ENCODE measurements at places on chromosomes 6 and 20.

DNA sequence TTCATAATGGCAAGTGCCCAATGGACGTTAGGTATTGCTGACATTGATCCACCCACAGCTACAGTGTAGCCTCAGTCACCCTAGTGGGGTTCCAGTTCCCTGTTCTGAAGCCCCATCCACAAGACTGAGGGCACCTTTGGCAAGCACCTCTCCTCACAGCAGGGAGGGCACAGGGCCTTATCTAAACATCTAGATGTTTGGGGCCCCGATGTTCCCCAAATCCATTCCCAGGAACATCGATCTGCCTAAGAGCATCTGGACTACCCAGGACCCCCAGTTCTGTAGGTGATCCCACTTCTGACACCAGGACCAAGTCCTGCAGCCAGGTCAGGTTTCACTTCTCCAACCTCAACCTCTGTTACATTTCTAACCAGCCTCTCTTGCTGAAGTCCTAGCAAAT is 10.6 kb downstream of the APCDD1L start:
- no peak for DNase-seq

- no peak for DNase-seq
Measured at GRCh38 chr6:73078908-73079610, 146.2 kb downstream of the KHDC1L start.

DNA sequence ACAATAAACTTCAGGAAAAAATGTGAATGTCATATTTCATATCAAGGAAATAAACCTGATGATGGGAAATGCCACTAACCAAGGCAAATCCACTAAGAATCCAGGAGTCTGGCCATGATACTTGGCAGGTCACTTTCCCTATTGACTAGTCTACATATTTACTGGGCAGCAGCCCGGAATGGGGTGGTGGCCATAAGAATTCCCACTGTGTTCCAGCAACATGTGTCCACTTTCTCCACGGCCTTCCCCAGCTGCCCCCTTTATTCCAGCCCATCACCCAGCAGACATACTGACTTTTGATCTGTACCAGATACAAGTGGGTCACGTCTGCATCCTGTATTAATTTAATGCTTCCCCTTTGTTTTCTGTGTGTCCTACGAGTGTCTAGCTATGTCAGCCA is 234.5 kb upstream of the PRDM1 start:
- no peak for DNase-seq

DNA sequence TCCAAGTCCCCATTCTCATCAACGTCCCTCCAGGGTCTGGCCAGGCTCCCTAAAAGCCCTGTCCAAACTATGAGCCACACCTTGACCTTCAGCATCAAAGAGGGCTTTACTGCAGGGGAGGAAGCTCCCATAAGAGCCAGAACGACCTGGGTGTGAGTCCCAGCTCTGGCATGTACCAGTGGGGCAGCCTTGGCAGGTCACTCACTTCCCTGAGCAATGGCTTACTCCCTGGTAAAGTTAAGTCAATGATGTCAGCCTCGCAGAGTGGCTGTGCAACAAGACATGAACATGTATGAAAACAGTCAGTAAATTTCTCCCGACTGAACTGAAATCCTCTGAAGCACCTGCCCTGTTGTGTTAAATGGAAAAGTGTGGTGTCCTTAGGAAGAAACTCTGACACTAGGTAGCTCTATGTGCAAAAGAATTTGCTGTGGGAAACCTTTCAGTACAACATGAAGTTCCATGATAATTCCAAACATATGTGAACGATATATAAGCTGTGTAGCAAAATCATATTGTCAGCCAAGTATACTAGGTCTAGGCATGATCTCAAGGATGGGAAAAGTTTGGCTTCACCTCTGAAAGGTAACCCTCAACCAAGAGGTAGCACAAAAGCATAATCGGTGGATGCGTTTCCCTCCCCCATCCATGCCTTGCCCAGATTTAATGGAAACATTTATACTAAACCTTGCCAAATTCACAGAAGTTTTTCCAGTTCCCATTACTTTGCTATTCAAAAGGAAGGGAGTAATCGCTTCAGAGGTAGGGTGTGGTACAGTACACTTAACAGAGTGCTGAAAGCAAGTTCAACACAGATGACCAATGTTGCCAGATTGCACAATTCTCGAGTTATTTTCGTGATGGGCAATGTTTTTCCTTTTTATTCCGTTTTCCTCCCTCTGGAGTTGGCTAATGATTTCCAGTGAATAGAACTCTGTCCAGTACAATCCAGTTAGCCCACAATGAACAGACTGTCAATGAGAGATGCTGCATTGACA is 49.0 kb upstream of the RANBP9 start:
- no peak for DNase-seq

DNA sequence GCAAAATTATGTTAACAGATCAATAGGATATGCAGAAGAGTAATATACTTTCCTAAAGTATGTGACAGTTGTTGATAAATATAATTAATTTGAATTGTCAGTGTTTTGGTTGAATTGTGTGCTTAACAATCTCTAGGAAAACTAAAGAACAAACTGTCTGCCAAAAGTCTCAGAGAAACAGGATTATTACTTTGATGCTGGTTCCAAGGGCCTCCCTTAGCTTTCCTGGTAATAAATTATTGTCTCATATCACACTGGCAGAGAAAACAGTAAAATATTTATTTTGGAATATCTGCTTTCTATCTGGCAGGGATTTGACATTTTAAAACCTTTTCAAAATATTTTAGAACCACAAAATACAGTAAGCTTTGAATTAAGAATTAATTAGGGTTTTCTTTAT is 40.1 kb upstream of the CARMIL1 start:
- no peak for DNase-seq

GRCh38 chr20:10659651-10660601 is 13.9 kb downstream of the JAG1 start:
- DNase-seq = no peak

DNA sequence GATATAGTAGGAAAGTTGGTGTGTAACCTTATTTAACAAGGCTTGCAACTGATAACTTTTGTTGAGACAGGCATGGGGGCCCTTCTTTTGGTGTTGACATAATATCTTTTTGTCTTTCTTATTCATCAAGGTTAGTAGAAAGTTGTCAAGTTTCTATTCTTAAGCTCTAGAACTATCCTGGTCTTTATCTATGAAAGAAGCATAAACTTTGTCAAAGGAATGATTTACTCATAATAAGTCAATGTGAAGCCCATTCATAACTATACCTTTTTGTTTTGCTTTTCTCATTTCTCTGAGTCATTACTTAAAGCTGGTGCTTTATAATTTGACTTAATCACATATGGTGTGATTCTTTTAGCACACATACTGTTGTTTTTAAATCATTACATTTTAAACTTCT is 312.4 kb downstream of the UTRN start:
- no peak for DNase-seq
